Psoas muscle (tissue), 8 donors: ENCODE measurements at places on chromosomes 1 and 21. TPM values are rescaled to one million over a fixed set of nuclear protein-coding genes. Genes with fewer than 3 reads are reported as not detected.

TXNDC12 gene
- total RNA-seq: 13.1 TPM

PCP4 gene
- total RNA-seq: not detected

ASCL5 gene
- total RNA-seq: 0.26 TPM

EXO5 gene
- 2.8 TPM for total RNA-seq

ADPRS gene
- total RNA-seq: 27.6 TPM
